ENCODE measurements at places on chromosomes 6 and 20.

GRCh38 chr6:17865798-17866725, 121.4 kb downstream of the KIF13A start:
- DNase-seq: peak; percentile 3

DNA sequence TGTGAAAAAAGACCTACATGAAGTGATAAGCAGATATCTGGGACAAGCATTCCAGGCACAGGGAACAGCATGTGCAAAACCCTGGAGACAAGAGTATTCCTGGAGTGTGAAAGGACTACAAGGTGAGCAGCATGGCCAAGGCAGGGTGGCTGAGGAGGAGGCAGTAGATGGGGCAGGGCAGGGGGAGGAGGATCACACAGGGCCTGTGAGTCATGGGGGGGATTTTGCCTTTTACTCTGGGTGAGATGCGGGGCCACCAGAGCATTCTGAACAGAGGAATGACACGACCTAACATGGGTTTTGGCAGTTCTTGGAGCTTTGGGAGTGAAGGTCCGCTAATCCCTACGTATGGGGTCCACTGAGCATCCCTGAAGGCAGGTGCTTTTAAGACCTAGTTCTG, 69.8 kb upstream of the CCN6 start:
- no peak for DNase-seq

DNA sequence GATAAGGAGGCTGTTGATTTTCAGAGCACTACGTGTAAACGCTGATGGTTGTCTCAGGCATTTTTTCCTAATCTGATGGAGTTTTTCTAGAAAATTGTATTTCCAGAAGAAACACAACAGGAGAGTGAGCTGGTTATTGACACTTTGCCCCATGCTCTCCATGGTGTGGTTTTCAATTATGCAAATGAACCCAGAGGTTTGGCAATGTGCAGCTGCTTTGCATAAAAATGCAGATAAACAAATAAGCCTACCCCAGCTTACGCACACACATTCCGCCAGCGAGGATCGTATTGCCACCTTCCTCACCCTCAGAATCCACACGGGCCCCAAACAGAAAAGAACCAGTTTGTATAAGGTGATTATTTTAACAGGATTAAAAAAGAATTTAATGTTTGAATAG, 45.1 kb upstream of the FRMD1 start:
- DNase-seq: no peak

DNA sequence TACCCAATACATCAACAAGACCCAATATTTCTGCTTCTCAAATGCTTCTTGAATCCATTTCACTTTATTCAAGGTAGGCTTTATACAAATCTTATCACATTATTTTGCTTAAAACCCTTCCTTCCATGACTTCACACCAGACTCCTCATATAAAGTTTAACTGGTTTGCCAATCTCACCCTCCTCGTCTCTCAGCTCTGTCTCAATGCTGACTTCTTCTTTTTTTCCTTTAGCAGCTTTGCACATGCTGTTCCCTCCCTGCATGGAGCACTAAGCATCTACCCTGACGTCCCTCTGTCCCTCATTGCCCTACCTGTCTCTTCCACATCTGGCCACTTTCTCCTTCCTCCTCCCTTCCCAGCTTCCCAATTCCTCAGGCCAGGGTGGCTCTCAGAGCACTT, 31.4 kb downstream of the KCNK17 start:
- no peak for DNase-seq

DNA sequence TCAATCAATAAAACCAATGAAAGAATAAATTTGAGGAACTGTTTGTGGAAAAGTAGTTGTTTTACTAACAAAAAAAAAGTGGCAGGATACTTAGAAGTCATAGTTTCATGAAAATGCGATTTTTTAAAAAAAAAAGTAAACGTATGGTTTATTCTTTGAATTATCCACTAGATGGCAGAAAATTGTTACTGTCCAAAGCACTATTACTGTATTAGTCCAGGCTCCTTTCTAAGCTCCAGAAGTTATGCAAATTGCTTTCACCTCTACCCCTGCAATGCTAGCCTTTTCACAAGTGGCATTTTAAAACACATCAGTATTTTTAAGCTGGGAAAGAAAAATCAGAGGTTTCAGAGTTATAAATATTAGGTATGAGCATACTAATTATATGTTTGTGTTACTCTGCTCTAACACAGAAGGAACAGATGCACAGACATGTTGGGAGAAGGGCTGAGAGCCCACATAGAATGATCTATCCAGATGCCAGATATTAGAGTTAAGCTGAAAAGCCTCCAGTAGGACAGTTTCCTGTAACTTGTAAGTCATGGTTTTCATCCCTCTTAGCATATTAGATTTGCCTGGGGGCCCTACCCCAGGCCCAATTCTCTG, 63.9 kb downstream of the FHL5 start:
- DNase-seq: no peak

- no peak for DNase-seq
Observed at GRCh38 chr20:31803552-31804291, 15.4 kb upstream of the MYLK2 start.

DNA sequence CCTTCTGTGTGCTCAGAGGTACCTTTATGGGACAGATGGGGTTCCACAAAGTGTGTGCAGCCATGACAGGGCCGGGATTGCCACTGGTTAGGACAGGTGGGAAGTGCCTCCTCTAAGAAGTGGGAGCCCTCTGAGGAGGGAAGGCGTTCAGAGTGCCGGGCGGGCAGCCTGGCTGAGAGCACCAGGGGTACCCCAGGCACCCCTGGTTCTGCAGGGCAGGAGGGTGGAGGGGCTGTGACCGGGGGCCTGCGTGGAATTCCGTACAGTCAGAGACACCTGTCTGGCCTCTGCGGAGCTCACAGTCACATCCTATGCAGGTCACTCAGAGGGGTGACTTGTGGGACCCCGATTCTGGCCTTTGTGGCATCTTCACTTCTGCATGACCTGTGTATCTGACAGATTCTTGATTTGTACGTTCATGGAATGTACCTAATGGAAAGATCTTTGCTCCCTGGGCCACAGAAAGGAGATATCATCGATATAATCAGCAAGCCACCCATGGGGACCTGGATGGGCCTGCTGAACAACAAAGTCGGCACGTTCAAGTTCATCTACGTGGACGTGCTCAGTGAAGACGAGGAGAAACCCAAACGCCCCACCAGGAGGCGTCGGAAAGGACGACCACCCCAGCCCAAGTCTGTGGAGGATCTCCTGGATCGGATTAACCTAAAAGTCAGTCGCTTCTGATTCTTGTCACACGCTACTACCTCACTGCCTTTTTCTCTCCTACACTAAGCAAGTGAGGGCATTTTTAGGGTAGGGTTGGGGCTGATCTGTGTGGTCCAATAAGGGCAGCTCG, 190.9 kb downstream of the SASH1 start:
- DNase-seq: no peak

GRCh38 chr6:74368746-74369145, 672.7 kb downstream of the CD109 start:
- DNase-seq: no peak

- DNase-seq: peak; percentile 33
Observed at GRCh38 chr6:27601668-27602254, 128.9 kb upstream of the ZNF184 start.

GRCh38 chr6:11231564-11232192, 790 bp downstream of the NEDD9 start:
- DNase-seq: peak; percentile 60

DNA sequence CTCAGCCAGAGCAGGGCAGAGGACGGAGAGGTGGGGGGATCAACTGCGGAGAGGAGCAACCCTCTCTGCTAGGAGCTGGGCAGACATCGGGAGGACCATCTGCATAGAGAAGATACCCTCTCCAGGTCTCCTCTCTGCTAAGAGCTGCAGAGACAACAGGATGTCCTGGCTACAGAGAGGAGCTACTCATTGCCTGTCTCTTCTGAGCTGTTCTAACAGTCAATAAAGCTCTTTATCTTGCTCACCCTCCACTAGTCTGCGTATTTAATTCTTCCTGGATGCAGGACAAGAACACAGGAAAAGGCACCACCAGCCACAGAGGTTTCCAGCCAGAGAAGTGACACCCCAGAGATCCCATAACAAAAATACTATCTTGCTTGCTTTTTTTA, 871.1 kb upstream of the GJE1 start:
- no peak for DNase-seq

DNA sequence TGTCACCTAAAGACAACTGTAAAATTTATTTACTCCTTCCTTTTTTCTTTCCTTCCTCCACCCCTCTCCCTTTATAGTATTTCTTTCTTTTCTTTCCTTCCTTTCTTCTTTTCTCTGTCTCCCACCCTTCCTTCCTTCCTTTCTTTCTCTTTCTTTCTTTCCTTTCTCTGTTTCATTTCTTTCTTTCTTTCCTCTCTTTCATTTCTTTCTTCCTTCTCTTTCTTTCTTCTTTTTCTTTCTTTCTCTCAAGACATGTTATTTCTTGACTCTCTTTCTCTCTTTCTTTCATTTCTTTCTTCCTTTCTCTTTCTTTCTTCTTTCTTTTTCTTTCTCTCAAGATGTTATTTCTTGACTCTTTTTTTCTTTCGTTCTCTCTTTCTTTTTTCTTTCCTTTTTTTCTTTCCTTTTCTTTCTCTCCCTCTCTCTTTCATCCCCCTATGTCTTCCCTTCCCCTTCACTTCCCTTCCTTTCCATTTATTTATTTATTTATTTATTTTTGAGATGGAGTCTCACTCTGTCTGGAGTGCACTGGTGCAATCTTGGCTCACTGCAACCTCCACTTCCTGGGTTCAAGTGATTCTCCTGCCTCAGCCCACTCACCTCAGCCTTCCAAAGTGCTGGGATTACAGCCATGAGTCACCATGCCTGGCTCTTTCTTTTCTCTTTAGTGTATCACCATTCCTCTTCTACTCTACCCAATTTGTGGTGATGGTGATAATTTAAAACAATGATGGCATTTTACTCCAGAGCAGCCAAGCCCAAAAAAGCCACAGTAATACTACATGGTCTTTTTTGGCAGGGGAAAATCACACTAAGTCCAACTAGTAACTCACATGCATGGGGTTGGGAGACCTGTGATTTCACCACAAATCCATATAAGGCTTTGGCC, 188.2 kb downstream of the ADGRG6 start:
- DNase-seq: no peak

DNA sequence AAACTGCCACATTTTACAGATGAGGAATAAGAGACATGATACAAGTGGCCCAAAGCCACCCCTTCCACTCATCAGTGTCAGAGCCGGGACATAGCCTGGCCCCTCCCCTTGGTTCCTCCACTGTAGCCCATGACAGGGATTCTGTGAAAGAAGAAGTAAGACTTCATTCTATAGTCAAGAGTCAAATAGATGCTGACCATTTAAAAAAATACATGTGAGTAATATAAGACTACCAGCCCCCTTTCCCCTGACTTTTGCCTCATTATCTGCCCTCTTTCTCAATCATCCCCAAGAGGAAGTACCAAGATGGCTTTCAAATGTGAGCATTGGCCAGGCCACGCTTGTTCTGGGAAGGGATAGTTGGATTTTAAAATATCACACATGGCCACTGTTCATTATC, 57.8 kb upstream of the TAB2 start:
- DNase-seq: no peak

DNA sequence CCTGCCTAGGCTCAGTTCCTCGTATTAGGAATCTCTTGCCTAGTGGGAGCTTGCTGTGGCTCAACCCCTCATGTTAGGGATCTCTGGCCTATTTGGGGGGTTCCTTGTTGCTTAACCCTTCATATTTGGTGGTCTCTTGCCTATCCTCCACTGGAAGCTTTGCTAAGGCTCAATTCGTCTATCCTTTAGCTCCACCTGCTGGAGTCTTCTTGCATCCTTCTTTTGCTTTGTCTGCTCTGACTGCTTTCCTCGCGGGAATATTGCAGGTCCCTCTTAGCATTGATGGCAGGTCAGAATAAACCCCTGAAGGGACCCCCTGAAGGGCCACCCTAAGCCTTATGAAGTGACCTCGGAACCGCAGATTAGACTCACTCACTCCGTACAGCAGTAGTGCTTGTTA, 203.0 kb upstream of the TBX18 start:
- peak; percentile 34 for DNase-seq

GRCh38 chr6:2353412-2354137, 108.2 kb upstream of the GMDS start:
- peak; percentile 71 for DNase-seq
